Activated CD8-positive, alpha-beta memory T cell treated with anti-CD3 and anti-CD28 coated beads for 1 hour (primary cell): ENCODE measurements at places on chromosomes 7 and 10.
A peak's percentile ranks its signal among the peaks of the same experiment; 100 is the strongest.

- no peak for DNase-seq
Observed at GRCh38 chr7:146027243-146027642, 89.4 kb upstream of the CNTNAP2 start.

DNA sequence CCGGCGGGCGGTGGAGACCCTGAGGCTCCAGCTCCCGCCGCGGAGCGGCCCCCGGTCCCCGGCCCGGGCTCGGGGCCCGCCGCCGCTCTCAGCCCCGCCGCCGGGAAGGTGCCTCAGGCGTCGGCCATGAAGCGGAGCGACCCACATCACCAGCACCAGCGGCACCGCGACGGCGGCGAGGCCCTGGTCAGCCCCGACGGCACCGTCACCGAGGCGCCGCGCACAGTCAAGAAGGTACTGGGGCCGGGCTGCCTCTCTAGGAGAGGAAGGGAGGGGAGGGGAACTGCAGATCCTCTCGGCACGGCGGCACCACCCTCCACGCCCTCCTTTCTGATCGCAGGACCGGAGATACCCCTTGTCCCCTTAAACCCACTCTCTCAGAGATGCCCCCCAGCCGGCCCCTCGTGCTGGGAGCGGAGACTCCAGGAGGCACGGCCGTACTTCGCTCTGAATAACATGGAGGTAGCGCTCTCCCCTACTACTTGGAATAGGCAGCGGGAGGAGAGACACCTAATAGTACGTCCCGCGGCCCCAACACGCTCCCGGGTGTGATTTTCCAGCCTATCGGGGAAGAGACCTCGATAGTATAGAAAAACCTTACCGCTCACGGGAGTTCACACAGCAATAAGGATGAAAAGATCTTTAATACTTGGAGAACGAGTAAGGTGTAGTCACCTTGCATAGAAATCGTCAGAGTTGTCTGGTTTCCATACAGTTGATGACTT lies 538 bp downstream of the AHCYL2 start:
- peak; percentile 25 for DNase-seq

- no peak for DNase-seq
Observed at GRCh38 chr7:135160098-135160857, 10.2 kb downstream of the CYREN start.

DNA sequence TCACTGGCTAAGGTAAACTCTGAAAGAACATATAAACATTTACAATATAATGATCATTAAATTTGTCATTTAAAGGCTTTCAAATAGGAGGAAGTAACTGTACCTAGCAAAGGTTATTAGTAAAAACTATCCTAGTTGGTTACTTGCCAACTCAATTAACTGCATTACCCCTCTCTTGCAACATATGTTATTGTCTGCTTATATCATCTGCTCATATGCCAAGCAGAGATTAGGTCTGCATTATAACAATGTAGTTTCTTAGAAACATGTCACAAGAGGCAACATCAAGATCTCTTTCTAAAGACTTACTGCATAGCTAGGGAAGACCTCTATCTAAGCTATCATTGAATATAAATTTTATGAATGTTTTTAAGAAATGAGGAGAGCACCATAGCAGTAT lies 132.5 kb downstream of the RELN start:
- no peak for DNase-seq

DNA sequence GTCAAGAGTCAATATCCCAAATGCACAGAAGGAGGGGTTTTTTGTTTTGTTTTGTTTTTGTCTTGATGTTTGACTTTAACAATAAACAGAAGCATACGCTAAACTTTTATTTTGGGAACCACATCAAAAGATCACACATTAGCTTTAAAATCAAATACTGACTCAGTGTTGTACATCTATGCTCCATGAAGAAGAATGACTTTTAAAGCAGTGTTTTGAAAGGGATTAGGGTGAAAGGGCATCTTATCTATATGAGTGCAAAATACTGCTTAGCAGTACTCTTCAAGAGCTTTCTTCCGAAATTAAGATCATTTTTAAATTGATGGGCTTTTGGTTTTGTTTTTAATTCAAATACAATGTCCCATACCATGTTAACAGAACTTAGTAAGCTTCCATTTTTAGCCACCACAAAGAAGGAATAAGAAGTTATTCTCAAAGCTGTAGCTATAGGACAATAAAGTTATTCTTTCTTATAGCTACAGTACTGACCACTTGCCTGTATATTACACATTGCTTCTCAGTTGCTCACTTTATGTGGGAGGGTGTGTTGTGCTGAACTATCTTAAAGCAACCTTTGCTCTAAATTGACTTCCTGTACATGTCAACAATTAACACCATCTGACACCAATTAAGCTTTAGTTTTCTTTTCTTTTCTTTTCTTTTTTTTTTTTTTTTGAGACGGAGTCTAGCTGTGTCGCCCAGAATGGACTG lies 144.3 kb upstream of the KAT6B start:
- no peak for DNase-seq

- no peak for DNase-seq
Observed at GRCh38 chr10:14325325-14325955, 5.3 kb downstream of the FRMD4A start.

DNA sequence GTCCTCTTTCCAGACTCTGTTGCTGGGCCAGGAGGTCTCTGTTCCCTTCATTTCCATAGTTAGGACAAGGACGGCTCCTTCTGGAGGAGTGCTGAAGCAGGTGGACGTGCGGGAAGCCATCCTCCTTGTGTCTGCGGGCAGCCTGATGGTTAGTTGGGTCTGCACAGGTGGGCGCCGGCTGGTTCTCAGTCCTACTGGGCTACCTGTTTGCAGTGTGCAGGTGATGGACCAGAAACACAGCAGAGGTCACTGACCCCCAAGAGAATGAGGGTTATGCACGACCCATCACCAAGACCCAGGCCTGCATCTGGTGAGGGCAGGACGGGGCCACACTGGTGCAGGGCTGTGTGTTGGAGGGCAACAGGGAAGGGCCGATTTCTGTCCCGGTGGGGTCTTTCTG lies 7.8 kb downstream of the RARRES2 start:
- DNase-seq, result no peak
